ENCODE measurements at places on chromosomes 1 and 21.

- peak; percentile 19 for DNase-seq
Observed at GRCh38 chr1:209659909-209660308, 7.7 kb upstream of the LAMB3 start.

DNA sequence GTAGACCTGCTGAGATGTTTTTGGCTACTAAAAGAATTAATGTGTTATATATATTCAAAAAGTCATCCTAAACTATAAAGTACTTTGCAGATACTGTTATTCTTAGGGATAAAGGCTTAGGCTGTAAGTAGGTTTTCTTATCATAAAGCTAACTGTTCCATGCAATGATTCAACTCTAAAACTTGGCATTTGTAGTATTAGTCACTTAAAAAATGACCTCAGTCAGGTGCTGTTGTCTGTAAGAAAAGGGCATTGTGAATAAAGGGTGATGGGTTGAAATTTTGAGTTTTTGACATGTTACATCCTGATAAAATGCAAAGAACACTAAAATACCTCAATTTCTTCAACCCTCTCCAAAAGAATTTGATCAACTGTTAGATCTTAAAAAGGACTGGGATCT, 32.9 kb downstream of the ADCY10 start:
- DNase-seq, result no peak

DNA sequence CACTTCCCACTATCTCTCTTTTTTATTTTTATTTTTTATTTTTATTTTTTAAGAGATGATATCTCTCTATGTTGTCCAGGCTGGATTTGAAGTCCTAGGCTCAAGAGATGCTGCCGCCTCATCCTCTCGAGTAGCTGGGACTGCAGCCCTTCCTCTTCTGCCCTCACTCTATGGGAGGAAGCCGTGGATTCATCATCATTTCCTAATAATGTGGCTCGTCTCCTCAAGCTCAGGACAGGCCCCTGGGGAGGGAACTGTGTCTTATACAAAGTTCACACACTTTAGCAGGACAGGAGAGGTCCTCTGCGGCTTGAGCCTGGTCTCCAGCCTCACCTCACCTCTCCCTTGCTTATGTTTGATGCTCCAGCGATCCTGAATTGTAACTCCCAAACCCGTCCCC, 16.5 kb upstream of the IFFO2 start:
- no peak for DNase-seq

- no peak for DNase-seq
Observed at GRCh38 chr1:226846786-226847185, 23.6 kb upstream of the PSEN2 start.

DNA sequence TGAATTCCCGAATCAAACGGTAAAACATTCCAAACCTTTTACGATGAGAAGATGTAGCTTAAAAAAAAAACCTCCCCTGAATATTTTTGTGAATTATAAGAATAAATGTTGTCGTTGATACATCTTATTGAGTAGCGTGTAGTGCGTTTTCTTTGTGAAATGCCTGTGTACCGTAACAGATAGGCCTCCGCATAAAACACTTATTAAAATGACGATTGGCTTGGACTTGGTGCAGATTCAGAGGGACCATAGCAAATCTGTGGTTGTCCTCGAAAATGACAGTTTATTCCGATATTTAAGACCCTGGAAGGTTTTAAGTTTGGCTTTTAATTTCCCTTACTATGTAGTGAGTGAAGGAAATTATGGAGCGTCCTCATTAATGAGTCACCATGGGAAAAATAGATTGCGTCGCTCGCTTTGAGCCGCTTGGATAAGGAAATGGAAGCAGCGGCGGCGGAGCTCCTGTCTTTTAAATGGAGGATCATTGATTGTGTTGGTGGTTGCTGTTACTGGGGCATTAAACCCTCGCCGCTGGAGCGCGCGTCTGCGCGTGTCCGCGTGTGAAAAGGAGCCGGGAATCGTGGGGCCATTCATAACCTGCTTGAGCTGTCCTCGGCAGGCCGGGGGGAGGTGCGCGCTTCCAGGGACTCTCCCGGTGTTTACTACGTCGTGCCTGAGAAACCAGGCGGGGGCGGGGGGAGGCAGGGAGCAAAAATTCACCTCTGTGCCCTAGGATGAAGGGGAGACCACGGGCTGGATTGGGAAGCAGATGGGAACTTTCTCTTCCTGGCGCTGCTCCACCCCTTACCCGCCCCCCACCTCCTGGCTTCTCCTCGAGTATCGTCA, 1.6 kb downstream of the SPEN start:
- peak; percentile 79 for DNase-seq

DNA sequence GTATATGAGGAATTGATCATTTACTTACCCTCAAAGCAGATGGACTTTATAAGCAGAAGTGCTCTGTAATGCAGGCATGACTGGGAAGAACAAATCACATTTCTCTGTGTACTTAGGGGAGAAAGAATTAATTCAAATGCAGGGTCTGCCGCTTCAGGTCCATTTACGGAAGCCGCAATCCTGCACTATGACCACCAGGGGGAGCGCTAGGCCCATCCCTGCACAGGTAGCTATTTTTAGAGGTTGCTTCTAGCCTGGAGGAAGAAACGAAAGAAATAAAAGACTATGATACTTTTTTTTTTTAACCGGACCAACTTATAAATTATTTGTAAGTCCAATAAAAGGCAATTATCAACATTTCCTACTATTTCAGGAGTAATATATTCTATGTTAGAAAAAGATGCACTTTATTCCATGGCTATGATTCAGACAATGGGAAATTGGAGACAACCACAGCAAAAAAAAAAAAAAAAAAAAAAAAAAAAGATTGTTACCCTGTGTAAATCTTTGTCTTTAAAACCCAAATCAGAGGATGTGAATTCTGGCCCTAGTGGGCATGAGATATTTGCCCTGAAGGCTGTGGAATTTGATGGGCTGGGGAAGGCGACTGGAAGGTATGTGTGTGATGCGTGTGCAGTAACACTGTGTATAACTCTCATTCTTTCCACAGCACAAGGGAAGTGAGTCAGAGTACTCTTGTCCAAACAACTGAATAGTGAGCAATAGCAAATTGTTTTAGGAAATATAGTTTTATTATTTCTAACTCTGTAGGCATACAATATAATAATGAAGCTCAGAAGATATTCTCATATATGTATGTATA, 12.9 kb upstream of the FYB2 start:
- DNase-seq, result peak; percentile 60

GRCh38 chr1:58914925-58915324, 131.1 kb upstream of the JUN start:
- no peak for DNase-seq

DNA sequence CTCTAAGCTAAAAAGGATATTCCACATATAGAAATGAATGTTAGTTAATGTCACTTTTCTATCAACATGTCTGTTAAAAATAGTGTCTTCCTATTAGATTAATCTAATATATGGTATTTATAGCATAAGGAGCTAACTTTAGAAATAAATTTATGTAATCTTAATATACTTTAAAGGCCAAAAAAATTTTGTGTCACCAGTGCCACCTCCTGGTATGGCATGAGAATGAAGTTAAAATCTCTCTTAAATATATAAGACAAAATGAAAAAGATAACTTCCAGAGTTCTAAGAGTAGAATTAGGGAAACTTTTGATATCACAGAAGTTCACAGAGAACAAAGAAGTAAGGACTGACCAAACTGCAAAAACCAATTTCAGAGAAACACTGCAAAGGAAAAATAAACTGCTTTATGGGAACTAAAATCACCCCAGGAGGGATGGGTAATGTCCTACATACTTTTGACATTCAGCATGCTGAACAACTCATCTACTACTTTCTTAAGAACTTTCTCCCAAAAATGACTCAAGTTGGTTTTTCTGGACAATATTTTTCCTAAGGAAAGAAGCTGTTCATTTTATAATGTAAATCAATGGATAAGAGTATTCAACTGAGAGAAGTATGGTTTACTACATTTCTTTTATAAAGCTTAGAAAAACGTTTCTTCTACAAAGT, 82.8 kb downstream of the TRIM33 start:
- DNase-seq, result no peak

- DNase-seq, result no peak
Observed at GRCh38 chr1:198492872-198493271, 47.6 kb downstream of the ATP6V1G3 start.

- DNase-seq, result no peak
Observed at GRCh38 chr21:45525153-45525909, 16.9 kb downstream of the SLC19A1 start.

DNA sequence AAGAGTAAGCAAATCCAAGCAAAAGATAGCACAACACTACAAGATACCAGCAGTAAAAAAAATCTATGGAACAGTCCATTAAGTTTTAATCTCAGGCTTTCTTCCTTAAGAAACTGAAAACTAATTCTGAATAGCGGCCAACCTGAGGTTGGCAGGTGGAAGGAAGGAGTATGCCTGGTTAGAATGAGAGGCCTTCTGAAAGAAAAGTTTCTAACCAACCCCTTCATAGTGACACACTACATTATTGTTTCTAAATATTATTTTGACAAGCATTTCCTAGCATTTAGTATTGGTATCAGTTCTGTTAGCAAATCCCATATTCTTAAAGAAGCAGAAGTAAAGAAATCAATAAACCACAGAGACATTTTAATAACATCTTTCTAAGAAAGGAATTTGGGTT, 205.7 kb upstream of the PTBP2 start:
- DNase-seq, result no peak

Measured in stimulated activated CD4-positive, alpha-beta T cell treated with anti-CD3 and anti-CD28 coated beads, Interleukin-1b, Interleukin-23, amount 100 ng/mL, for 48 hours (primary cell).